CD8-positive, alpha-beta T cell (primary cell): ENCODE measurements at places on chromosomes 11 and 22.

- no peak for DNase-seq
Observed at GRCh38 chr11:20278727-20279126, 84.8 kb upstream of the HTATIP2 start.

GRCh38 chr22:30573594-30574094 is 821 bp downstream of the GAL3ST1 start:
- no peak for DNase-seq

- DNase-seq: no peak
Observed at GRCh38 chr22:32911503-32911902, 110.0 kb downstream of the TIMP3 start.

GRCh38 chr11:86571273-86571948 is 101.0 kb downstream of the ME3 start:
- no peak for DNase-seq

- no peak for DNase-seq
Observed at GRCh38 chr22:30000566-30000965, 79.7 kb upstream of the HORMAD2 start.

GRCh38 chr11:1263010-1263409 is 40.1 kb downstream of the MUC5B start:
- DNase-seq: peak; percentile 60

GRCh38 chr11:1152316-1153104 is 5.2 kb upstream of the MUC5AC start:
- peak; percentile 2 for DNase-seq

DNA sequence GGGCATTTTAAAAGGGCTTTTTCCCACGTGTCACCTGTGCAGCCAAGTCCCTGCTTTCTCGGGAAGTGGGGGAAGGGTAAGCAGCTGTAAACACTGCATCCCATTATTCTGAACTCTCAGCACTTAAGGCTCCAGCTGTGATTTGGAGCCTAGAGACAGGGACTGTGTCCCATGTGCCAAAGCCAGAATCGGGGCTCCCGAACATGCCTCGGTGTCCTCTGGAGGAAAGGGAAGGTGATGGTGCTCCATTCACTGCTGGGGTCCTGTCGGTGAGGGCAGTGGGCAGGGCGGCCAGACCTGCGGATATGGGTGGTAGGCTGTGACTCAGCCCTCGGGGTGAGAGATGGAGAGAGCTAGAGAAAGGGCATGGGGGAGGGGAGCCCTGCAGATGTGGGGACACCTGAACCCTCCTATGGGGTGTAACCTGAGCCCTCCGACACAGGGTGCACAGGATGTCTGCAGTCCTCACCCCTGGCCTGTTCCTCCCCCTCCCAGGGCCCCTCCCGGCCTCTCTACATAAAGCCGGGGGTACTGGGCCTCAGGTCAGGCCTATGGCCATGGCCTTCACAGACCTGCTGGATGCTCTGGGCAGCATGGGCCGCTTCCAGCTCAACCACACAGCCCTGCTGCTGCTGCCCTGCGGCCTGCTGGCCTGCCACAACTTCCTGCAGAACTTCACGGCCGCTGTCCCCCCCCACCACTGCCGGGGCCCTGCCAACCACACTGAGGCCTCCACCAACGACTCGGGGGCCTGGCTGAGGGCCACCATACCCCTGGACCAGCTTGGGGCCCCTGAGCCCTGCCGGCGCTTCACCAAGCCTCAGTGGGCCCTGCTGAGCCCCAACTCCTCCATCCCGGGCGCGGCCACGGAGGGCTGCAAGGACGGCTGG is 31.8 kb downstream of the CAPN1 start:
- DNase-seq: peak; percentile 52

DNA sequence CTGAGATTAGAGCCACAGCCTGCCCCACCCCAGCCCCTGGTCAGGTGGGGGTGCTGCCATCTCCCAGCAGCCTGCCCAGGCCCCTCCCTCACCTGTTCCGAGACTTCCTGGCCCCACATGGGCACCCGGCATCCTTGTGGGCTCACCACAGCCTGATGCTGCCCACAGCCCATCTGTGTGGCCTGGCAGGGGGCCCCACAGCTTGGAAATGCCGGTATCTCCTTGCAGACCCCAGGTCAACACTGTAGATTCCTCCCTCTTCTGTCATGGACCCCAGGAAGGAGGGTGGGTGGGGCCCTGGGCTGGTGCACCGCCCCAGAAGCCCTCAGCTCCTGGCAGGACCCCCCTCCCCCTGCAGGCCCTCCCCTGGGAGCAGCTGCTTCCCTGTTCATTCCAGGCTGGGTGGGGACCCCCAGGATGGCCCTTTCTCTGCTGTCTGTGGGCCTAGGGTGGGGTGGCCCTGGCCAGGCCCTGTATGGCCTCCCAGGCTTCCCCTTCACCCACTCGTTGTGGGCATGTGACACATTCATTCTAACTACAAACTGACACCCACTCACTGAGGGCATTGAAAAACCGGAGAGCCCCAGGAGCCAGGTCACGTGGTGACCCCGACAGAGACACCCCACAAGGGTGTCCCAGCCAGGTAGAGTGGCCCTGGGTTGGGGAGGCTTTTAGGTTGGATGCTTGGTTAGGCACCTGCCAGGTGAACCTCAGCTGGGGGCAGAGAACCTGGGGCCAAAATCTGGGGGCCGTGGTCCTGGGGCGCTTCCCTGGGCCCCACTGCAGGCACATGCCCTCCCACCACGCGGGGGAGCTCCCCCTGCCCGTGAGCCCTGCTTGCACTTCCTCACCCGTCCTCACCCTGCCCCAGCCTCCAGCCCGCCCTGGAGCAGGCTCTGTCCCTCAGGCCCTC is 44.1 kb upstream of the CCDC188 start:
- DNase-seq: no peak

DNA sequence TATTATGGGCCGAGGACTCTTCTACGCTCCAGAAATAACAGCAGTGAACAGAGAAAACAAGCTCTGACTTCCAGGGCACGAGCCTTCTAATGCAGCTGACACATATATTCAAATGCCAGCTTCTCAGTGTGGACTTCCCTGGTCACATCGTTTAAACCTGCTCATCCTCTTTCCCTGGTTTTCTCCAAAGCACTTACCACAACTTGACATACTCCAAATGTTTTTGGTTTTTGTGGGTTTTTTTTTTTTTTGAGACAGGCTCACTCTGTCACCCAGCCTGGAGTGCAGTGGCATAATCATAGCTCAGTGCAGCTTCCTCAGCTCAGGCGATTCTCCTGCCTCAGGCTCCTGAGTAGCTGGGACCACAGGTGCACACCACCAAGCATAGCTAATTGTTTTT is 105.5 kb downstream of the MICAL3 start:
- DNase-seq: no peak

DNA sequence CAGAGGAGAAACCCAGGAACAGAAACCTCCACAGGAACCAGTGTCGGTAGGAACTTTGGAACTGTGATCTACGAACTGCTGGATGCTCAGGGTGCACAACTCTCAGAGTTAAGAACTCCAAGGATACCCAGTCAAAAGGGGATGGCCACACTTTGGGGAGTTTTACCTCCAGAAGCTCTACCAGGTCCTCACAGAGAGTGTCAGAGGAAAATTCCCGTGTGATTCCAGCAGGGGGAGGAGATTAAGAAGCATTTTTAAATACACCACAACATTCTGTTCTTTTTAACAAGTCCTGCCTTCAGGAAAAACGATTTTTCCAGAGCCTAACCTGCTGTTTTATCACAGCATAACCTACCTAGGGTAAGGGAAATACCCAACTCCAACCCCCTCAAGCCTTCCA is 104.0 kb downstream of the SOX6 start:
- no peak for DNase-seq

- DNase-seq: peak; percentile 51
Observed at GRCh38 chr22:36221799-36222751, 17.3 kb downstream of the APOL2 start.

- DNase-seq: peak; percentile 54
Observed at GRCh38 chr11:110463153-110463552, 33.4 kb downstream of the FDX1 start.

GRCh38 chr22:23509571-23510302 is 70.4 kb downstream of the IGLL1 start:
- no peak for DNase-seq

DNA sequence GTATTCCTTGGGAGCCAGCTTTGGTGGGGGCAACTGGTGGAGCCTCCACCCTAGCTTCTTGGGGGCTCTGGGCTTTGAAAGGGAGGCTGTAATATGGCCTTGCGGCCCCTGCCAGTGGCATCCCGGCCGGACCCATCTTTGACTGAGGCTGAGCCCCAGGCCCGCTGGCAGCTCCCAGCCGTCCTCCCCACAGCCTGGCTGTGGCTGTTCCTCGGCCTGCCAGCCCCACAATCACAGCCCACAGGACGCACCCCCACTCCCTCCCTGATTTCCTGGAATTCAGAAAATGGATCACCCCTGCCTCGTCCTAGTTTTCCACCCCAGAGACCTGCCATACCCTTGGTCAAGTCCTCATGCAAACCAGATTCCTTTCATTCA is 23.2 kb downstream of the SERPINH1 start:
- DNase-seq: no peak

- no peak for DNase-seq
Observed at GRCh38 chr11:130715085-130715876, 201.0 kb downstream of the SNX19 start.
